HepG2 (cell line): ENCODE measurements at places on chromosomes 5 and 9.

- no peak for DNase-seq
These were observed 23.5 kb downstream of the GRAMD2B start for GRCh38 chr5:126446498-126447224.

- no peak for DNase-seq
These were observed 54.3 kb upstream of the DMRT3 start for GRCh38 chr9:922171-922570.

- DNase-seq, result no peak
These were observed 247.2 kb downstream of the FSTL4 start for GRCh38 chr5:133364936-133365707.

GRCh38 chr5:144179226-144179625 lies 8.6 kb downstream of the KCTD16 start:
- no peak for DNase-seq

- DNase-seq, result no peak
These were observed 206.6 kb upstream of the NREP start for GRCh38 chr5:111963555-111963954.

- DNase-seq, result no peak
These were observed 196.8 kb downstream of the PRDM9 start for GRCh38 chr5:23703940-23704855.

DNA sequence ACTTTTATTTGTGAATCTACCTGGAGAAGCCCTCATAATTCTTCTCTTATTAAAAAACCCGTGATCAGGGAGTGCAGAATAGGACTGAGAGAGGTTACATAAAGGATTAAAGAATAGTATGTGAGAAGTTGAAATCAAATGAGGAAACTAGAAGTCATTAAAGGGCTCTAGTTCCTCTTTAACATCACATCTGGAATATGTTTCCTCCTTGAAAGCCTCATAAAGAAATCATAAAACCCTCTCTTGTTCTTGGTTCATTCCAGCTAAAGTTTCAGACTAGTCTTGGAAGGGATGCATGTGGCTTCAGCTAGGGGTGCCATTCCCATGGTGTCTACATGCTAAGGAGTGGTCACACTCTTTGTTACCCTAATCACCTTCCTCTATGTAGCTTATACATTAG lies 5.7 kb upstream of the C5orf46 start:
- DNase-seq, result no peak

- DNase-seq, result no peak
These were observed 47.7 kb upstream of the SARDH start for GRCh38 chr9:133785753-133786370.

DNA sequence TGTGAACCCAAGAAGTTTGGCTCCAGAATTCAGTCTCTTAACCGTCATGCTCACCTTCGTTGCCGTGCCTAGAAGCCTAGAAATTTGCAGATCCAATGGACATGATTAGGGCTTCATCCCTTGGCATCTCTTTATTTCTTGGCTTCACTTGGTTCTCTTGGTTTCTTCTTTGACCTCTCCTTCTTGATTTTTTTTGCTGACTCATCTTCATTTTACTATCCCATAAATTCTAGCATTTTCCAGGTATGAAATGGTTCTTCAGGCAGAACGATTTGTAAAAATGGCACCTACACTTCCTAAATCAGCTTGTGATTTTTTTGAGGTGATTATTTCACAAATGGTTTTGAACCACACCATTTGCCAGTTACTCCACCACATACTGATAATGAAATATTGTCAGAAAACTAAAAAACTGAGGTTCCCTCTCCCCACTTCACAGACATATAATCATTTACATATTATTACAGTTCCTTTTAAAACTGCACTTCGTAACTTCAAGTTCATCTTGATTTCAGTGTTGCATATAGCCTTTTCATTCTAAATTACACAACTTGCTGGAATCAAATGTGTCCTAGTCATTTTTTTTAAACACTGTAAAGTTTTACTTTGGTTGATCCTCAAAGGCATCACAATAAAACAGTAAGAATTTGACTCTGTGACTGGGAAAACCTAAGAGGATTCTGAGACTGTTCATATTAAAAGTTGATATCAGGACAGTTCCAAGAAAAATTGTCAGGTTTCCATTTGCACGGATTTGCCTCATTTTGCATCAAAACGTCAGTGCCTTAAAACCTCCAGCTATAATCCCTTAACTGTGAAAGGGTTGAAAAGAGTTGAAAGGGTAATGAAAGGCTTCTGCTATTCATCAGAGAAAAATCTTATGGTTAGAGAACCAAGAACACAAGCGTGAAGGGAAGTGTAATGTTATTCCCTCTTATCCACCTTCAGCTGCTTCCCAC lies 8.9 kb upstream of the NREP start:
- DNase-seq, result no peak
